ENCODE measurements at places on chromosomes 7 and 10. TPM values are rescaled to one million over a fixed set of nuclear protein-coding genes. Genes with fewer than 3 reads are reported as not detected.

DNA sequence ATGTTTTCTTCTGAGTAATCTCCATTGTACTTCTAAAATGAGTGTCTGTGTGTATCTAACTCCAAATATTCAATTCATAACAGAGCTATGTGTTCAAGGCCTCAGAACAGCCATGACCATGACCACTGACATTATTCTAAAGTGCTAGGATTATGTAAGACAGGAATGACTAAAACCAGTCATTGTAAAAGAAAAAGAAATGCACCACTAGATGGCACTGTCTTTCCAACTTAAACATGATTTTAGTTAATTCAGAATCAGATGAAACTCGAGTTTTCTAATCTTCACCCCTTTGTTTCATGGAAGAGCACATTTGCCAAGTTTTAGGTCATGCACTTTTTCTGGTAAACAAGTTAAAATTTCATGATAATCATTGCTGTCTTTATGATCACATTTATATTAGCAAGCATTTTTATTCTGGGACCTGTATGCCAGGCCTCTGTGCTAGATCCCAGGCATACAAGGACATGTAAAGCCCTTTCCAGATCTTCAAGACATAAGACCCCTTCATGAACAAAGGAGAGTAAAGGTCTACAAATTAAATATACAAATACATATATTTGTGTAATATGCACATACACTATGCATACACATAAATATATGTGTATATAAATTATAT is 26.1 kb upstream of the RSU1 start:
- peak; percentile 88 for DNase-seq

DNA sequence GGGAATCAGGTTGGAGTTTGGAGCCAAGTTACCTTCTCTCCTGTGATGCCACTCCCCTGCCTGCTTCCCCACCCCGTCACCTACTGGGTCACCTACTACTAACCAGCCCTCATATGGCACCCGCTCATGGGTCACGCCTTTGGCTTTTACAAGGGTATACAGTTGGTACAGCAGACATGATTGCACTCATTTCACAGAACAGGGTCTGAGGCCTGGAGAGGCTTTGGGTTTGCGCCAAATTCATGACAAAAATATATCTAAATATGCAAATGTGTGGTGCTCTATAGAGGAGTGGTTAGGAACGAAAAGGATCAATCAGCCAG is 10.7 kb downstream of the CRYGN start:
- DNase-seq: no peak

DNA sequence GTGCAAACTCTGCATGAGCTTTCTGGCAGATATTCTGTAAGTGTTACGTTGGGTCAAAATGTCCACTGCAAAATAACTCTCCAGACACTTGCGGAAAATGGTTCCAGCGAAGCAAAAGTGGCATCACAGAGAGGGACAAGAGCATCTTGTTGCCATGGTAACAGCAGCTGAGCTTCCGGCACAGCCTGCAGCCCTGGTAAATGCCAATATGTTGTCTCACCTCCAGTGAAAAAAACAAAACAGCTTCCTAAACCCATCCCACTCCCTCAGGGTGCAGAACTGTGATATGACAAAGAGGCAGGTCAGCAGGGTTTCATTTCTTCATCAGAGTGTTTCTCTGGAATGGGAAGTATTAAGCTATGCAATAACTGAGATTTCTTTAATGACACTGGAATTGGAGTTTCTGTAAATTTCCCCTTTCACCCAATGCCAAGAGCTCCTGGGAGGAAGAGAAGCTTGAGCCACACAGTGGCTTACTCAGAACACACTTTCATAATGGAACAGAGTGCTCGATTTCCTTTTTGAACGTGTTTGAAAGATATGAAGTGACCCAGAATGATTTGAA is 65.6 kb downstream of the FOXI2 start:
- no peak for DNase-seq

DNA sequence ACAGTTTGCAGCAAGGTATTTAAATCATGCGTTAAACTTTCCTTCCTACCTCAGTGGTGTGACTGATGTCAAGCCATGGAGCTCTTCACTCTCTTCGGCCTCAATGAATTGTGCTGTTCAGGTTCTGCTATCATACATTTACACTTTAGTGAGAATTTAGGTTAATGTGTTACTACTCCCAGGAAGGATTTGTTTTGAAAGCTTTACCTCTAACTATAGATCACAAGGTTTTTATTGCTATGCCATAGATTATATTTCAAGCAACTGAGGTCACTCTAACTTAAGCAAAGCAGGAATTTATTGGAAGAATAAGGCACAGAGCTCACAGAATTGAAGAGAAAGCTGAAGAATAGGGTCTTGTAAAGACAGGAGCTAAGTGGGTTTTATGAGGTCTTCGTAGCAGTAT is 11.0 kb upstream of the ADD3 start:
- DNase-seq: no peak

- DNase-seq: no peak
Measured at GRCh38 chr10:13658871-13659685, 72.3 kb downstream of the PRPF18 start.

DNA sequence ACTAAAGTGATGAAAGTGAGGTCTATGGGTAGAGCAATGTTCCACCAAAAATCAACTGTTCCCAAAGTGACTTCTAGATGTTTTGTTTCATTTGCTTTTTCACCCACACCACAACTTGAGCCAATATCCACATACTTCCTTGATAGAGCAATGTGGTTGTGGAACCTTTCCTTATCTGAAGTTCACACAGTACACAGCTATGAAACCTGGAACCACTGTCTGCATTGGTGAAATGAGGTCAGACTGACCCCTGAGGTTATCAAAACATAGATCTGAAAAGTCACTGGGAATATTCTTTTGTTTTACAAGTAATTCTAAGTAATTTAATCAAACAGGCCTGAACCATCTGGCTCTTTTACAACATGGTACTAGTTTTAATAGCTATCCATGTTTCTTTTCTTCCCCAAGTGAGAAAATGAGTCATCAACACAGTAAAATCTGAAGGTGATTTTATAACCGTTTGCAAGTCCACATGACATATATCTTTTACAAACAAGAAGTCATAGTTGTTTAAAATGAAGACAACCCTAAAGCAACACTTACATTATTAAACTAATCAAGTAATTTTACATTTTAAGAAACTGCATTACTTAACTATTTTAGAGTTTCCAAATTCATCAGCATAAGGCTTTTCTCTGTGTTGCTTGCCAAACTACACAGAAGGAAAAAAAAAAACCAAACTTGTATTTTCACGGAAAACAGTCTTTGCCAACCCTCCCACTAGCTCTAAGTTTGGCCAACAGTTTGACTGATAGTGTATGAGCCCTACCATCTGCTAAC is 80.3 kb downstream of the LRRC17 start:
- DNase-seq: peak; percentile 78

GRCh38 chr7:132292803-132293202 is 283.5 kb downstream of the PLXNA4 start:
- DNase-seq: no peak

DNA sequence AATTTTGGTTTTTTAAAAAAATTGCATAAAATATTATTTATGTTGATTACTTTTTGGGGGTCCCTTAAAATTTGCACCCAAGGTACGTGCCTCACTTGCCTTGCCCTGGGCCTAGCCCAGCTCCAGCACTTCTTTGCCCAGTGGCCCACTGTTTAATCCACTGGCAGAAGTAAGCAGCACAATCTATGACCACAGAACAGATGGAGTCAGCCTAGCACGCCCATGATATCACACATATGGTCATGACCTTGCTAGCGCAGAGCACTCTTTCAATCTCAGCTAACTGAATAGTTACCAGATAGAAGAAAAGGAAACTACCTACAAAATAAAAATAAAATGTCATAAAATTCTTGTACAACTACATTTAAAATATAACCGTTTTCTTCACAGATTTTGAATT is 5.6 kb downstream of the OGA start:
- no peak for DNase-seq

GRCh38 chr10:1462994-1463633 is 274.2 kb downstream of the ADARB2 start:
- DNase-seq: no peak

DNA sequence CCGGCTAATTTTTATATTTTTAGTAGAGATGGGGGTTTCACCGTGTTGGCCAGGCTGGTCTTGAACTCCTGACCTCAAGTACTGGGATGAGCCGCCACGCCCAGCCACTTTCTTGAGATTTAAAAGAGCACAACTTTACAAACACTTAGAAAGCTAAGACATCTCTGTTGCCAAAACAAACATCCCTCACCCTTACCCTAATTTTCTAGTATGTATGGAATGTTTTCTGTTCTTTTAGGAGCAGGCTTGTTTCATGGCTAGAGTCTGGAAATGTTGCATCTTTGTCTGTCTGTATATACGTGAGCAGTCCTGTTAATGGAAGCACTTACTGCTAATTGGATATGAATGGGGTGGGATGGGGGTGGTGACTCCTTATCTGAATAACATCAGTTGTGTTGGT is 2.9 kb downstream of the OLAH start:
- DNase-seq: peak; percentile 17

- no peak for DNase-seq
Measured at GRCh38 chr7:101678658-101679057, 49.6 kb upstream of the MYL10 start.

GRCh38 chr7:120320218-120320961 is 47.4 kb downstream of the KCND2 start:
- no peak for DNase-seq

- DNase-seq: peak; percentile 92
Measured at GRCh38 chr10:126350216-126350992, 37.9 kb downstream of the ADAM12 start.

GRCh38 chr10:47031901-47032465 is 120.8 kb downstream of the PTPN20 start:
- DNase-seq: no peak

DNA sequence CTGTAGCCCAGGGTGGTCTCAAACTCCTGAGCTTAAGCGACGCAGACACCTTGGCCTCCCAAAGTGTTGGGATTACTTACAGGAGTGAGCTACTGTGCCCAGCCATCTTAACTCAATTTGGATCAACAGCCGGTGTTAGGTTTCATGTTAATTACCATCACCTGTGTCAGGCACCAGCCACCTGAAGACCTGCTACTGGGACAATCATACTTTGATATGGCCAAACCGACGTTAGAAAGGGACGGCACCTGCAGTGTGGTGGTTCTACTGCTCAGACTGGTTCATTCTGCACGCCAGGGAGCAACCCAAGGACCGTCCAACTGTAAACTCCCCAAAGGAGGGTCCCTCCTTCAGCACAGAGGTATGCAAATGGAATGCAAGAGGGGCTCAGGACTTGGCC is 74.2 kb upstream of the CYTH3 start:
- DNase-seq: no peak

GRCh38 chr7:107103369-107103768 is 58.9 kb downstream of the PRKAR2B start:
- no peak for DNase-seq

DNA sequence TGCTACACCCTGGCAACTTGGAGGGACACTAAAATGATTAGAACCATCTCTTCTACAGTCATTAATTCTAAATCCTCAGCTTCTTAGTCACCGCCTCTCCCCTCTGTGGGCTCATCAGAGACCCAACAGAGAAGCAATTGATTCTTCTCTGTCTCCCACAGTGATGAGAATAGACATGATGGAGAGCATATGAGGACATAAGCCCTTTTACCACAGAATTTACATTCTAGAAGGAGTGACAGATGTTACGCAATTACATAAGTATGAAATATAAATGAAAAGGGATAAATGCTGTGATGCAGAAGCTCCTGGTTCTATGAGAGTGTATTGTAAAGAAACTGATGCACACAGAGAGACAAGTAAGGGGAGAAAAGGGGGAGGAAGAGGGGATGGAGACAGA is 18.1 kb upstream of the ABCB5 start:
- no peak for DNase-seq

DNA sequence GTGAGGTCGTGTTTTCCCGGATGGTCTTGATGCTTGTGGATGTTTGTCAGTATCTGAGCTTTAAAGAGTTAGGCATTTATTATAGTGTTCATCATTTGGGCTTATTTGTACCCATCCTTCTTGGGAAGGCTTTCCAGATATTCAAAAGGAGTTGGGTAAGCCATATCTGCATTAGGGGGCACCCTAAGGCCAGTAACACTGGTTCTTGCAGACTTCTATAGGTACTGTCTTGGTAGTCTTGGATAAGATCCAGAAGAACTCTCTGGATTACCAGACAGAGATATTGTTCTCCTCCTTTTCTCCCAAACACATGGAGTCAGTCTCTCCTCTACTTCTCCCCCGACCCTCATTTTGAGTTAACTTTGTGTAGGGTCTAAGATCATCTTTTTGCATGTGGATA is 92.8 kb downstream of the SDK1 start:
- DNase-seq: no peak

DNA sequence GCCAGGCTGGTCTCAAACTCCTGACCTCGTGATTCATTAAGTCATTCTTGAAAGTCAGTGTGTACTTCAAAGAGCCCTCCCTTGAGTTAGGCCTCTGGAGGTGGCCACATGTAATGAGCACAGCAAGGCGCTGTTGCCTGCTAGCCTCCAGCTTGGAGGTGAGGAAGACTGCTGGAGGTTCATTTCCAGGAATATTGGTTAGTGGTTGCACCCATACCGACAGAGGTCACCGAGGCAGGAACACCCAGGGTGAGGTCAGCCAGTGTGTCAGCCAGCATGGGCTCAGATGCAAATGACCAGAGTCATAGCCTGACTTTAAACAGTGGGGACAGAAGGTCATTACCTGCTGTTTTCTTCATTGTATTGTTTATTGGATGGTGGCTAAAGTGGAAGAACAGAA is 85.0 kb downstream of the PLPP4 start:
- no peak for DNase-seq

- DNase-seq: no peak
Measured at GRCh38 chr10:19120381-19120908, 71.8 kb downstream of the MALRD1 start.

DNA sequence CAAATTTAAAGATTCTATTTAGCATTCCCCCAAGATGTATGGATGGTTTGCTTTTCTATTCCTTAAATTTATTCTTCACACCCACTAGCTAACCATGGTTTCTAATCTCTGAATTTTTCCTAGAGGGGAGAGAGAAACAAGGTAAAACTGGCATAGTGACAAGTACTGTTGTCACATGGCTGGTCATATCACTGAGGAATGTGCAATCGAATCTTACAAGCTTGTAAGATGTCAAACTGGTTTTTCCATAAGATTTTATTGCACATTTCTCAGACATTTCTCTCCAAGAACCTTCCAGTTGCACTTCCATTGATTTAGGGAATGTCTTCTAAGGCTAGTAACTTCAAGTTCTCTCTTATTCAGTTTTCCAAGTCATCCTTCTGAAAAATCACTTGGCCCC is 89.8 kb downstream of the MBL2 start:
- DNase-seq: no peak

MKI67 gene
- total RNA-seq: 24.8 TPM

ANKRD22 gene
- total RNA-seq: 4.1 TPM

GAD2 gene
- not detected for total RNA-seq

PSD gene
- 6.2 TPM for total RNA-seq

GIMAP1 gene
- total RNA-seq: 3.2 TPM

TDRD1 gene
- total RNA-seq: 1.6 TPM

FMC1 gene
- 18.3 TPM for total RNA-seq

SLC26A4 gene
- 1.1 TPM for total RNA-seq

ENO4 gene
- 0.31 TPM for total RNA-seq

ZFAND2A gene
- 16.1 TPM for total RNA-seq

NUDT13 gene
- total RNA-seq: 2.1 TPM

Data from tongue (tissue), 3 donors.